ENCODE measurements at places on chromosomes 11 and 22.
A peak's percentile ranks its signal among the peaks of the same experiment; 100 is the strongest.

- no peak for DNase-seq
Measured at GRCh38 chr22:36470994-36471331, 10.5 kb downstream of the TXN2 start.

DNA sequence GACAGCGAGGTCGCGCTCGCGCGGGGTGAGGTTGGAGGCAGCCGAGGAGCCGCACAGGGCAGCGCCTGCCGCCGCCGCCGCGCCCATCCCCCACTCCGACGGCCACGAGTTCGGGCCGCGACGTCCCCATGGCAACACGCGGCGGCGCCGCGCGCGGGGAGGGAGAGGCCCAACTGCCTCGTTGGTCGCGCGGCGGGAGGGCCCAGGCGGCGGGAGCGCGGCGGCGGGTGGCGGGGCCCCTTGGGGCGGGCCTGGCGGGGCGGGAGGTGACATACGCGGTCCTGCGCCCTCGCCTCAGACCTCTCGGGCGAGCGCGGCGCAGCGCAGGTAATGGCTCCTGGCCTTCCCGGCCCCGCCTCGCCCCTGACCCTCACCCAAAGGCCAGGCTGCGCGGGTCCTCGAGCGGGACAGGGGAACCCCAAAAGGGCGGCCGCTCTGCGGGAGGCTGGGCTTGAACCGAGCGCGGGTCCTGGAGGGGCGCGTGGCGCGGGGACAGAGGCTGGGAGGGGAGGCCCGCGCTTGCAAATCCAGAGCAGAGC, at the start of gene DEUP1:
DEUP1 (plus strand) TSS at position 297 of the 539 bp plus-strand sequence. CDS start 1,518 bp downstream, outside the sequence.
- no peak for DNase-seq

- peak; percentile 24 for DNase-seq
Measured at GRCh38 chr22:42396621-42397331, 35.4 kb downstream of the NFAM1 start.

GRCh38 chr11:10558288-10558687, 10.2 kb downstream of the LYVE1 start:
- DNase-seq, result no peak

DNA sequence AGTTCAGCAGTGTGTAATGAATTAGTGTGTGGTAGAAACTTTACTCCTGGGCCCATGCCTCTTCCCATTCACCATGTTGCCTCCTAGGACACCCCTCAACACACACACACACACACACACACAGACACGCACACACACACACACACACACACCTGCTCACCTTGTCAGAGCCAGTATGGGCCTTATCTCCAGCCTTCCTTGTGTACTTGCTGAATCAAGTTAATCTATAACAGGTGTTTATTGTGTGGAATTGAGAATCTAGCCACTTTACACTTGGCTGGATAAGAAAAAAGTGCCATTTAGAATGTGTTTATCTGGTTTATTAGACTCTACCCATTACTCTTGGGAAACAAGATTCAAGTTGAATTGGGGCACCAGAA, 14.5 kb upstream of the ZDHHC13 start:
- DNase-seq, result no peak

GRCh38 chr11:22521226-22521625, 104.4 kb downstream of the FANCF start:
- no peak for DNase-seq

- DNase-seq, result no peak
Measured at GRCh38 chr11:80086496-80087055, 645.7 kb upstream of the TENM4 start.

GRCh38 chr11:117313828-117314768, 2.0 kb downstream of the BACE1 start:
- DNase-seq, result no peak

GRCh38 chr11:93655047-93655446, 6.4 kb upstream of the CEP295 start:
- no peak for DNase-seq

DNA sequence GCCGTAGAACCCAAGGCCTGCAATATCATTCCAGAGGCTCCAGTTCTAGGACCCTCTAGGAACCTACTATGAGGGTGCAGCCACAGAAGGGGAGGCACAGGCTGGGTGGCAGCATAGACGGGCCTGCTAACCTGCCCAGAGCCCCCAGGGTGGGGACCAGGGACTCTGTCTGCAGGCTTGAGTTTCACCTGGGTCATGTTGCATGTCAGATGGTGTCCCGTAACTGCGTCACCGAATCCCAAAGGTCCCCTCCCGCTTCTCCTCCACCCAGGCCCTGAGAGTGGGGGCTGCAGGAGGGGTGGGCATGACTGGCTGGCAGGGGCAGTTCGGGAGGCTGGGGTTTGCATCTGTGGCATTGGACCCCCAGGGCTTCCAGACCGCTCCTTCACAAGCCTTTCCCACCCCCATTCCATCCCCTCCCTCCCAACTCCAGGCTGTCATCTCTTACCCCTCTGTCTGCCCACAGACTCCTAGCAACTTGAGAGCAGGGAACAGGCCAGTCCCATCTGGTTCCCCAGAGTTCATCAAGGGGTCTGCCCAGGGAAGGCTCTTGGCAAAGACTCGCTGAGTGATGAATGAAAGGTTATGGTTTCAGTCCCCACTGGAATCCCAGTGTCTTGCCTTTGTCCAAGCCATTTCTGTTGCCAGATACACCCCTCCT, 16.3 kb downstream of the MYO7A start:
- DNase-seq, result no peak

DNA sequence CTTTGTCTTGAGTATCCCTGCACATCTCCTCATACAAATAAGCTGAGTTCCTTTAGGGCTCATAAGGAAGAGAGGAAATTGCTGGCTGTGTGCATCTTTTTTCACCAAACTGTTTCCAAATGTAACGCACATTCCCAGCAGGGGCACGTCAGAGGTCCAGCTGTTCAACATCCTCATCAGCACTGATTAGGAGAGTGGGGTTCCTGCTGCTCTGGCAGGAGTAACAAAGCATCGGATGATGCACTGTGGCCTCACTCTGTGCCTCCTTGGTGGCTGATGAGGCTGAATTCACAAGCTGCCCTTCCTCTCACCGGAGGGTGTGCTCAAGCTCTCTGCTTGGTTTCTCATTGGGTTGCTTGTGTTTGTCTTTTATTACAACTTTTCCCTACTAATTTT, 35.5 kb upstream of the SLC25A1 start:
- no peak for DNase-seq

DNA sequence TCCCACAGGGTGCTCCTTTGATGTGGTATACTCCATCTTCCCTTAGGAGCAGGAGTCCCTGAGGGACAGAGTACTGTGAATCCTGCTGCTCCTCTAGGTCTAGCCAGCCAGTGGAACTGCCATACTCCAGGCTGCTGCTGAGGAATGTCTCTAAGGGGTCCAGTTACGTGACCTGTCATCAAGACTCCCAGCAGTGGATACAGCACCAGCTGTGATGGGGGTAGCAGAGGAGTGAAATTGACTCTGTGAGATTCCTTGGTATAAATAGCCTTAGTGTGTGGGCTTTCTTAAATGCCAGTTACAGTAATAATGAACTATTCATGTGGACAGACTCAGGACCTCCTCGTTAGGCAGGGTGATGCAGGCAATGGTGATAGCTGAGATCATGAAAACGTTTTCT, 140.4 kb upstream of the LUZP2 start:
- DNase-seq, result no peak

DNA sequence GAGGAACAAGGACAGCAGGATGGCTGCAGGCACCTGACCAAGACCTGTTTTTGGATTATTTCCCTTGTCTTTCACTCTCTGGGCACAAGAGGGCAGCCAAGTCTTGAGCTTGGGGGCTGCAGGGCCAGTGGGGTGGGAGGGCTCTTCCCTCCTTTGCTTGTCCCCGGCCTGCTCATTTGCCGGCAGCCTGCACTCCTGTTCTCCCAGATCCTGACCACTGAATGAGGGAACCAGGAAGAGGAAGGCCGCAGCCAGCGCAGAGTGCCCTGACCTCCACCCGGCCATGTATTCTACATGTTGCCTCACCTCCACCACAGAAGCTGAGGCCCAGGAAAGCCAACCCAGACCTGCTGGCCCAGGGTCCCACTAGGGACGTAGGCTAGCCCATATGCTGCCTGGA, 15.5 kb upstream of the NNMT start:
- no peak for DNase-seq

GRCh38 chr11:43434893-43435292, 76.2 kb downstream of the TTC17 start:
- no peak for DNase-seq

- no peak for DNase-seq
Measured at GRCh38 chr11:118084247-118084646, 2.5 kb downstream of the SMIM35 start.

DNA sequence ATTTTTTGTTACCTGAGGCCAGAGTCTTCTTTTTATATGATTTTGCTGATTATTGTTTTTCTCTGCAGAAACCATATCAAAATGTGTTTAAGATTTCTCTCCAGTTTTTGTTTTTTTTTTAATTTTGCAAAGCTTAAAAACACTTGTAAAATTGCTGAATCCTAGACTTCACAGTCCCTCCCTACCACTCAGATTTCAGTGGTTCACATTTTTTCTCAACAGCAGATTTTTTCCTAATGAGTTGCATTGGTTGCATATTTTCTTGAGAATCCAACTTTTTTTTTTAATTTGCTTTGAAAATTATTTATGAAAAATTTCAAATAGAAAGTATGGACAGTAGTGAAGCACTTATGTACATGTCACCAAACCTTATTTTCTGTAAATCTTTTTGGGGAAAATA, 5.8 kb downstream of the ARL14EP start:
- no peak for DNase-seq

GRCh38 chr22:44878483-44879300, 126.3 kb downstream of the ARHGAP8 start:
- no peak for DNase-seq
